Daoy (cell line): ENCODE measurements at places on chromosomes 4 and X. TPM values are rescaled to one million over a fixed set of nuclear protein-coding genes. Genes with fewer than 3 reads are reported as not detected.
A peak's percentile ranks its signal among the peaks of the same experiment; 100 is the strongest.

Gene SSX5
- total RNA-seq: not detected in 2 replicates

Gene NAP1L2
- 10.2 and 12.9 TPM in 2 replicates for total RNA-seq

Gene SGMS2
- 19.6 and 22.3 TPM in 2 replicates for total RNA-seq

Gene MAGEB10
- 1.5 and 1.8 TPM in 2 replicates for total RNA-seq

- peak; percentile 7 for DNase-seq
These were observed 24.1 kb downstream of the HPRT1 start for GRCh38 chrX:134484039-134484438.

DNA sequence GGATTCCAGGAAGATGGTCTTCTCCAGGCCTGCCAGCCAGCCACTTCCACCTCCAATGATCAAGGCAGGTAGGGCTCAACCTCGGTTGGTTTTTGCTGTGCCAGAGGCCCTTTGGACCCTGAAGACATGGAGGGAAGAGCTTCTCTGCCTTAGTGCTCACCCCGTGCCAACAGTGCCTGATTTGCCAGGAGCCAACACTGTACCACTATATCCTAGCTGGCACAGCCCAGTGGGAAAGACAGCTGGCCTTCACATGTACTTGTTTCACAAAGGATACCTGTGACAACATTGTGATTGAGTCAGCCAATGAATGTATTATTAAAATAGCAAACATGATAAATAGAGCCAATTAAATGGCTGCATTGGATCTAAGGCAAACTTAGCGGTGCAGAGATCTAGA lies 51.9 kb upstream of the PRPS1 start:
- DNase-seq: no peak

- DNase-seq: no peak
These were observed 46.7 kb downstream of the HELQ start for GRCh38 chr4:83408908-83409307.

GRCh38 chr4:184343502-184344177 lies 126.0 kb upstream of the ENPP6 start:
- peak; percentile 59 for DNase-seq

- DNase-seq: no peak
These were observed 62.8 kb downstream of the SHISA3 start for GRCh38 chr4:42460043-42460442.

DNA sequence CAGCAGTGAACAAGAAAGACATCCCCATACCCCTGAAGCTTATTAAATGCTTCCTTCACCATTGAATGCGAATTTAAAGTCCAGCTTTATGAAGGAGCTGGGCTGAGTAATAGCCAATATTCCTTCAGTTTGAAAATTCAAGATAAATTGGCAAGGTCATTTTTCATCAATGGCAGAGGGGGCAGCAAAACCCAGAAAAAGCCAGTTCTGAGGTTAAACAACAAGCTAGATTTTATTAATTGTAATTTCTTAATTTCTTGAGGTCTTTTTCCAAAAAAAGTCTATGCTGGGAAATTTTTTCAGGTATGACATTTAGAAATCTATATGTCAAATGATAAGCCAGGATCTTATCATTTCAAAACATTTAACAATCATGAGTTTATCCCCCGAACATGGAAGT lies 808.9 kb downstream of the RPA4 start:
- no peak for DNase-seq

GRCh38 chr4:86993909-86994681 lies 59.3 kb downstream of the AFF1 start:
- DNase-seq: no peak
